ENCODE measurements at places on chromosomes 7 and 10. TPM values are rescaled to one million over a fixed set of nuclear protein-coding genes. Genes with fewer than 3 reads are reported as not detected.
A peak's percentile ranks its signal among the peaks of the same experiment; 100 is the strongest.

The PCDH15 gene
- total RNA-seq, result not detected

- H3K4me3 ChIP-seq, result no peak overlapping the region
- no peaks in the 10 kb centered on the region for H3K36me3 ChIP-seq
- no peaks in the 10 kb centered on the region for H3K4me1 ChIP-seq
Measured at GRCh38 chr10:71603150-71603549, 116.4 kb downstream of the C10orf105 start.

DNA sequence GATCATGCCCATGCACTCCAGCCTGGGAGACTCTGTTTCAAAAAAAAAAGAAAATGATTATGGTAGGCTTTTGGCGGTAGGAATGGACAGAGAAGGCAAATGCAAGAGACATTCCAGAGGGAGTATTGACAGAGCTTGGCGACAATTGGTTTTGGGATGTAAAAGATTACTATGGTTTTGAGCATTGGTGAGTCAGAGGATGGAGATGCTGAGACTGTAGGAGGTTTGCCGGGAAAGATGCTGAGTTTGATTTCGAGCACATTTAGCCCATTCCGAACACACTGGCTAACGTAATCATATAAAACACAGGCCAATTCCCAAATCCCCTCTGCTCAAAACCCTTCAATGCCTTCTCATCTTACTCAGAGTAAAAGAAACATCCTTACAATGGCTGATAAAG is 161.6 kb upstream of the MKLN1 start:
- H3K27me3 ChIP-seq, result peaks cover 10% of the 10 kb centered on the region
- H3K4me3 ChIP-seq, result no peak overlapping the region
- no peak overlapping the region for H3K27ac ChIP-seq
- no peaks in the 10 kb centered on the region for H3K4me1 ChIP-seq

GRCh38 chr7:117082647-117083046 is 129.3 kb downstream of the ST7 start:
- peaks cover 18% of the 10 kb centered on the region for H3K4me1 ChIP-seq
- no peaks in the 10 kb centered on the region for H3K36me3 ChIP-seq
- no peak overlapping the region for H3K4me3 ChIP-seq
- no peak for DNase-seq
- H3K27ac ChIP-seq, result no peak overlapping the region
- H3K27me3 ChIP-seq, result peaks cover 2% of the 10 kb centered on the region

GRCh38 chr10:87760195-87760905 is 57.7 kb downstream of the ATAD1 start:
- DNase-seq, result no peak
- peak overlapping the region; percentile 18 for H3K27ac ChIP-seq
- H3K36me3 ChIP-seq, result peaks cover 19% of the 10 kb centered on the region
- H3K4me3 ChIP-seq, result no peak overlapping the region
- H3K27me3 ChIP-seq, result no peaks in the 10 kb centered on the region

- H3K4me1 ChIP-seq, result peaks cover 26% of the 10 kb centered on the region
- H3K27ac ChIP-seq, result peak overlapping the region; percentile 77
- H3K36me3 ChIP-seq, result peaks cover 35% of the 10 kb centered on the region
Measured at GRCh38 chr10:84156768-84157167, 16.8 kb upstream of the GPR15LG start.

GRCh38 chr7:106644999-106645398 is 16.0 kb downstream of the CCDC71L start:
- no peak overlapping the region for H3K27ac ChIP-seq
- H3K4me1 ChIP-seq, result no peaks in the 10 kb centered on the region
- peaks cover 3% of the 10 kb centered on the region for H3K27me3 ChIP-seq
- no peaks in the 10 kb centered on the region for H3K36me3 ChIP-seq
- no peak for DNase-seq

- H3K4me3 ChIP-seq, result no peak overlapping the region
- H3K36me3 ChIP-seq, result no peaks in the 10 kb centered on the region
- H3K27ac ChIP-seq, result no peak overlapping the region
- DNase-seq, result no peak
- H3K4me1 ChIP-seq, result no peaks in the 10 kb centered on the region
Measured at GRCh38 chr7:128732521-128733277, 6.5 kb upstream of the CALU start.

DNA sequence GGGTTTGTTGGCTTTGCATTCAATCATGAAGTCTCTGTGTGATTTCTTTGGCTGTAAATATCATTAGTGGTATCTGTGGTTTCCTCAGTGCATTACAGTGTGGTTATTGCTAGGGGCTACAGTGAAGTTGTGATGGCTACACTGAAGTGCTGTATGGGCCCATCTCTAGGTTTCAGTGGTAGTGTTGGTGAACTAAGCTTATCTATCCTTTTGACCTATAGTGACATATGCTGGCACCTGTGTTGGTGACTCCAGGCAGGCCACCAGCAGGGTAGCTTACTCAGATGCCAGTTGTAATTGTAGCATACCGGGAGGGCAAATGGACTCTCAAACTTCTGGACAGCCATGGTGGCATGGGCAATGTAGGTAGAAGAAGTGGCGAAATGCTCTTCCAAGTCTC is 219.0 kb downstream of the ANKRD30A start:
- H3K36me3 ChIP-seq, result no peaks in the 10 kb centered on the region
- H3K4me3 ChIP-seq, result no peak overlapping the region

Data from activated CD8-positive, alpha-beta T cell treated with anti-CD3 and anti-CD28 coated beads, Interleukin-2, amount 10 ng/mL, durations not matched to agents 7 days and 5 days (primary cell).